A549 treated with Hydrocortisone at 1 μM for 4 hours (cell line): ENCODE measurements at places on chromosomes 3 and 15. TPM values are rescaled to one million over a fixed set of nuclear protein-coding genes. Genes with fewer than 3 reads are reported as not detected.

Gene SMCO1
- total RNA-seq, result not detected in 5 replicates

Gene CLDN16
- 0.03 to 0.14 TPM (median 0.08 TPM) in 3 of 5 replicates, not detected in the others for total RNA-seq

Gene CP
- 3.4 to 7.5 TPM (median 6.7 TPM) in 5 replicates for total RNA-seq

Gene FBXO40
- total RNA-seq, result not detected in 5 replicates

Gene CAPN3
- total RNA-seq, result 0.22 to 0.80 TPM (median 0.33 TPM) in 5 replicates

Gene LEKR1
- total RNA-seq, result 0.54 to 0.63 TPM (median 0.59 TPM) in 5 replicates

Gene ZNF609
- 15.4 to 27.3 TPM (median 21.1 TPM) in 5 replicates for total RNA-seq

Gene AADACL2
- total RNA-seq, result not detected in 5 replicates

Gene ADIPOQ
- total RNA-seq, result not detected in 5 replicates

Gene KNG1
- total RNA-seq, result 0.06 TPM in 1 of 5 replicates, not detected in the others

Gene TUSC7
- total RNA-seq, result not detected in 5 replicates

Gene CKMT1B
- total RNA-seq, result 1.9 to 6.3 TPM (median 3.7 TPM) in 5 replicates

Gene CRYGS
- total RNA-seq, result 0.38 to 0.89 TPM (median 0.78 TPM) in 5 replicates

Gene SKOR1
- total RNA-seq, result 0.02 to 0.07 TPM (median 0.05 TPM) in 5 replicates

Gene KCNMB3
- total RNA-seq, result 1.1 to 1.8 TPM (median 1.4 TPM) in 5 replicates
